ENCODE measurements at places on chromosomes 4 and X. TPM values are rescaled to one million over a fixed set of nuclear protein-coding genes. Genes with fewer than 3 reads are reported as not detected.
A peak's percentile ranks its signal among the peaks of the same experiment; 100 is the strongest.

DNA sequence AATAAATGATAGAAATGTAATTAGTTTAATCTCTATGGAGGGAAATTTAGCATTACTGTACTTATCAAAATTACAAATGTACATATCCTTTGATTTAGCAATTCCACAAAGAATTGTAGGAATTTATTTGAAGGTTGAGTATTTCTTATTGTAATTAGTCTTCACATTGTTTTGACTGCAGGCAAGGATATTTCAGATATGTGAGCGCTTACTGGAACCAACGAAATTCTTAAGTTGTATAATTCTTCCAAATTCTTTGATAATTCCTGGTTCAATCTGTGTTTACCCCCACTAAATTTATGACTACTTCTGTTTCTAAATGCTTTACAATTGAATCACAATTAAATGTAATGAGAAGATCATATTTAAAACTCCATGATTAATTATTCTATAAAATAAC, 26.9 kb upstream of the WWC2 start:
- DNase-seq: no peak
- peaks cover 14% of the 10 kb centered on the region for H3K4me1 ChIP-seq
- H3K4me3 ChIP-seq: no peak overlapping the region
- H3K27ac ChIP-seq: no peak overlapping the region
- H3K27me3 ChIP-seq: no peaks in the 10 kb centered on the region

GRCh38 chr4:138308356-138308755, 66.2 kb upstream of the SLC7A11 start:
- no peak overlapping the region for H3K27ac ChIP-seq
- H3K36me3 ChIP-seq: no peaks in the 10 kb centered on the region
- DNase-seq: no peak
- H3K27me3 ChIP-seq: no peaks in the 10 kb centered on the region
- no peaks in the 10 kb centered on the region for H3K4me1 ChIP-seq

DNA sequence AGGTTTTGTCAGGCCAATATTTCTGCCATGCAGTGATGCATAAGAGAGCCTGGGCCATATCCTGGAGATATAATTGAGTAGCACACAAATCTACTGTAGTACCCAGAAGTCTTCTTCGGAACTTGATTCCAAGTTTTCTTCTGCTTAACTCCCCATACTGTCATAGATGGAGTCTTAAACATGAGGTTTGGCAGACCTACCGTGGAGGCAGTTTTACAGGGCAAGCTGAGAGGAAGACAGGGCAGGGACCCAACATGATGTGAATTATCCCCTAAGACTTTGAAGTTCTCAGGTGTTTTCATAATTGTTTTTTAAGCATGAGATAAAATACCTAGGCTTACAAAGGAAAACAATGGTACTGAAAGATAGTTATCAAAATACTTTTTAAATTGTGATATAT, 18.2 kb downstream of the NHSL2 start:
- H3K4me1 ChIP-seq: no peaks in the 10 kb centered on the region
- H3K4me3 ChIP-seq: no peak overlapping the region
- no peak for DNase-seq
- no peaks in the 10 kb centered on the region for H3K27me3 ChIP-seq

DNA sequence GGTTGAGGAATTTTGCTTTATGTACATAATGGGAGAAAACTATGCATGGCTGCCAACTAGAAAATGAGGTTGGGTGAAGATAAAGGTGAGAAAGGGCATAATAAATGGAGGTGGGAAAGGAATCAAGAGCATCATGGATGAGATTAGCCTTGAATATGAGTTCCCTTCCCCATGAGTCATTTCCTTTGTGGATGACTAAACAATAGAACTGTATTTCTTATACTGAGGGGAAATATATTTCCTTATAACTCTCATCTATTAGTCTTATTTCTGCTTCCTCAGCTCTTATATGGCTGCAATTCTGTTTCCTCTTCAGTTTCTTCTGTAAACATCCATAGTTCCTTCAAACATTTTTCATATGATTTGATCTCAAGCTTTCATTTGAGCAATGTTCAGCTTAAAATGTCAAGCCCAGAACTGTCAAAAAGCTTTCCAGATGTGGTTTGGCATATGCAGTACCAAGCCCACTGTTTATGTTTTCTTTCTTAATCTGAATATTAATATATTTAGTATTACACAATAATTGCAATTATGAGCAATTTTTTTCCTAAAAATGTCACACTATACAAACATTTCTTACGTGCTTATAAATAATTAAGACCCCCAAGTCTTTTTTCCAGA, 100.7 kb upstream of the GRPR start:
- no peak overlapping the region for H3K27ac ChIP-seq
- no peaks in the 10 kb centered on the region for H3K36me3 ChIP-seq
- H3K4me1 ChIP-seq: no peaks in the 10 kb centered on the region
- DNase-seq: no peak
- no peaks in the 10 kb centered on the region for H3K27me3 ChIP-seq

Gene MAGEA3
- not detected for total RNA-seq

DNA sequence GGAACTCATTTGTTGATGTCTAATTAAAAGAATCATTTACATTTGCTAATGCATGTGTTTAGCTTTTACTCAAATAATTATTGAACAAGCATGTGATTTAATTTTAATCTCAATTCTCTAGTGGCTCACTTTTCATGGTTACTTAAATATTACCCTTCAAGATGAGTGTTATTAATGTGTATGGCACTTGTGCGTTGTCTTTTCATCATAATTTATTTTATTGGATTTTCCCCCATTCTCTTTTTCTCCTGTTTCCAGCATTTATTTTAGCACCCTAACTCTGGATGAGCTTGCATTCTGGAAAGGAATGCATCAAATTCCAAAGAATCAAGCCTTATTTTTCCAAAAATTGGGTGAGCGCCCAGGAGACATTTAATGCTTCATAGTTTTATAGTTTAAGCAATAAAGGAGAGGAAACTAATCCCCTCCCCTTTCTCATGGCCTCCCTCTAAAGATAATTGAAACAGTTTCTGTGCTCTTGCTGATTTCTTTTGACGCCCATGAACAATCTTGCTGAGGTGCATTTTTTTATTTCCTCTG, 191.1 kb upstream of the FAT4 start:
- H3K4me3 ChIP-seq: no peak overlapping the region
- H3K36me3 ChIP-seq: no peaks in the 10 kb centered on the region
- no peak for DNase-seq
- no peaks in the 10 kb centered on the region for H3K27me3 ChIP-seq
- no peaks in the 10 kb centered on the region for H3K4me1 ChIP-seq

DNA sequence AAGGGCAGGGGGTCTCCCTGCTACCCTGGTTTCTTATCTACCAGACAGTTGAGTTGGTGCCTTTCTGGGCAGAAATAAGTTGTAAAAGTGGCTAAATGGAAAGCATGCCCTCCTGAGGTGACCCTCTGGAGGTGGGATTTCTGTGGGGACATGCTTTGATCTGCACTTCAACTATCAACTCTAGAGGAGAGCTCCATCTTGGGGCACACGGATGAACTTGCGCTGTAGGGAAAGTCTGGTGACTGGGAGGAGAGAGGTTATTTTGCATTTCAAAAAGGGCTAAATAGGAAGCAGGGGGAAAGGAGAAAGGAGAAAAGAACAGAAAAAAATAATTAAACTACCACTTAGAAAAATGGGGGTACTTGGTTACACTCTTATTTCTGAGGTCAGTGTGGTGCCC, 12.7 kb upstream of the RHOXF2B start:
- no peak overlapping the region for H3K4me3 ChIP-seq
- H3K36me3 ChIP-seq: no peaks in the 10 kb centered on the region
- DNase-seq: no peak
- H3K27ac ChIP-seq: no peak overlapping the region
- H3K4me1 ChIP-seq: no peaks in the 10 kb centered on the region

GRCh38 chrX:55008571-55009358, 8.6 kb downstream of the APEX2 start:
- H3K4me3 ChIP-seq: no peak overlapping the region
- no peak for DNase-seq
- H3K4me1 ChIP-seq: peaks cover 25% of the 10 kb centered on the region
- H3K27me3 ChIP-seq: no peaks in the 10 kb centered on the region
- peak overlapping the region; percentile 93 for H3K27ac ChIP-seq
- H3K36me3 ChIP-seq: peaks cover 2% of the 10 kb centered on the region

Gene ADAM29
- total RNA-seq: not detected

GRCh38 chrX:74405973-74406489, 15.3 kb upstream of the SLC16A2 start:
- no peaks in the 10 kb centered on the region for H3K36me3 ChIP-seq
- no peak overlapping the region for H3K4me3 ChIP-seq
- no peak overlapping the region for H3K27ac ChIP-seq

DNA sequence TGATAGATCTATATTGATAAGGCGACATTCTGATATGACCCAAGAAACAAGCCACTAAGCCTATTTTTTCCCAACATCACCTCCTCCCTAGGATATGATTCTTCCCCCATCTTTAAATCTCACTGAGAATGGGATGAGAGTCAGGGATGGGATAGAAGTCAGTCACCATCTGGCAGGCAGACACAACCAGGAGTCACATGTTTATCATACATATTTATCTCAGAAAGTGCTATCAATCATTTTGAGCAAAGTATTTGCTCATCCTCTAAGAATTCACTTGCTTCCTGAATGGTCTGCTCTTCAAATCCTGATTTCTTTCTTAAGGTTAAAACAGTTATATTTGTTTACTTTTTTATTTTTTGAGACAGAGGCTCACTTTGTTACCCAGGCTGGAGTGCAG, 20.3 kb downstream of the DNAAF6 start:
- no peaks in the 10 kb centered on the region for H3K4me1 ChIP-seq
- no peak overlapping the region for H3K27ac ChIP-seq
- DNase-seq: no peak
- no peaks in the 10 kb centered on the region for H3K27me3 ChIP-seq
- no peaks in the 10 kb centered on the region for H3K36me3 ChIP-seq
- no peak overlapping the region for H3K4me3 ChIP-seq

Gene STK32B
- total RNA-seq: 0.08 TPM

GRCh38 chrX:121191779-121192178, 144.4 kb downstream of the GLUD2 start:
- H3K27ac ChIP-seq: no peak overlapping the region
- no peaks in the 10 kb centered on the region for H3K4me1 ChIP-seq
- no peaks in the 10 kb centered on the region for H3K27me3 ChIP-seq
- H3K4me3 ChIP-seq: no peak overlapping the region
- H3K36me3 ChIP-seq: no peaks in the 10 kb centered on the region

DNA sequence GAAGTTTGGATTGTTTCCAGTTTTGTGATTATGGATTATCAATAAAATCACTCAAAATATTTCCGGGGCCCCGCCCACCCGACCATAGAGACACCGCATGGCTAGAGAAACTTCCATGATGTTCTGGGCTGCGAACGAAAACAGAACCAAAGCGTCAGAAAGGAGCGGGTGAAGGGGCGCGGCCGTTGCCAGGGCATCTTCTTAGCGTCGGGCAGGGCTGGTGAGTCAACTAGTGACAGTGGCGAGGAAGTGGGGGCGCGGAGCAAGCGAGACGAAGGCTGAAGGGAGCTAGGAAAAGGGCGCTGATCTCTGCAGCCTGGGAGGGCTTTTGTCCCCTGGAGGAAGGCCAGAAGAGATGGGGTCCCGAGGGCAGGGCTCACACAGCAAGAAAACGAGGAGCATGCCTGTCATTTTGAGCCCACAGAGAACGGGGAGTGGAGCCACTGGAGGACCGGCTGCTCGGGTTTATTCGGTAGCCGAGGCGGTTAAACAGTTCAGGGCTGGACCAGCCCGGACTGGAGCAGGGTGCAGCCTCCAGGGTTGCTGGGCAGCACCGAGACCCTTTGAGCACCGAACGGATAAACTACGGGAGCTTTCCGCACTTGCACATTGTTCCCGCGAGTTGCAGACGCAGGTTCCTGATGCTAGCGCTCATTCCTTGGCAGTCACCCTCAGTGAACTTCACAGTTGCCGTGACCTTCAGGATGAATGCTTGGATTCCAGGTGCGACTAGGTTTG, 298.1 kb upstream of the TRPC5 start:
- no peak overlapping the region for H3K27ac ChIP-seq
- no peak overlapping the region for H3K4me3 ChIP-seq
- H3K36me3 ChIP-seq: no peaks in the 10 kb centered on the region
- no peak for DNase-seq
- H3K4me1 ChIP-seq: no peaks in the 10 kb centered on the region

DNA sequence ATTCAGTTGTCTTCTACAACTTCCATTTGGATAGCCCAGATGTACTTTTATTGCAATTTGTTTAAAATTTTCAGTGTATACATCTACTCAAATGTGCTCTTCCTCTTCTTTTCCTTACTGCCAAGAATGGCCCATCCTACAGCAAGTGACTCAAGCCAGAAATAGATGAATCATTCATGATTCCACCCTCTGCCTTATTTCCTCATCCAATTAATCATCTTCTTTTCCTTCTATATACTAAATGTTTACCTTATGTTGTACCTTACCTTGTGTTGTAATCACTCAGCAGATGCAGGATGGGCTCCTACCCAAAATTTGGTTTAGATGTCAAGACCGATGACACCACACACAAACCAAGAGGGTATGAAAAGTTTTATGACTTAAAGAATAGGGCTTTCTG, 437.8 kb downstream of the GRXCR1 start:
- no peaks in the 10 kb centered on the region for H3K27me3 ChIP-seq
- DNase-seq: no peak
- no peak overlapping the region for H3K4me3 ChIP-seq
- no peaks in the 10 kb centered on the region for H3K4me1 ChIP-seq

Gene MYL5
- 4.6 TPM for total RNA-seq

DNA sequence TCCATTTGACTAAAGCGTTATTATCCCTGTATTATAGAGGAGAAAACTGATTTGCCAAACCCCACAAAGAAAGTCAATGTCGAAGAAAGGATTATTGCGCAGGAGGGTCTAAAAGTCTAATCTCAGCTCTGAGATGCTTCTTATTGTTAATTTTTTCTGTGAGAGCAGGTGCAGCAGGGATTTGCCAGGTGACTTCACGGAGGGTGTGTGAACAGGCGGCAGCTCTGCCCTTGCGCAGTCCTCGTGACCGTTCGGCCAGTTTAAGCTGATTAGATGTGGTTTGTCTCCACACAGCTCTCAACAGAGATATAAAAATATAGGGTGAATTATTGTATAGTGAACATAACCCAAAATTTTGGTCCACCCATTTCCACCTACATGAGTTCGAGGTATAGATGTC, 28.5 kb downstream of the TENM3 start:
- no peak overlapping the region for H3K27ac ChIP-seq
- H3K36me3 ChIP-seq: no peaks in the 10 kb centered on the region

- no peaks in the 10 kb centered on the region for H3K4me1 ChIP-seq
- H3K27ac ChIP-seq: no peak overlapping the region
- no peaks in the 10 kb centered on the region for H3K36me3 ChIP-seq
Observed at GRCh38 chrX:110684653-110685052, 111.0 kb downstream of the CHRDL1 start.
